ENCODE measurements at places on chromosomes 2 and 18.

DNA sequence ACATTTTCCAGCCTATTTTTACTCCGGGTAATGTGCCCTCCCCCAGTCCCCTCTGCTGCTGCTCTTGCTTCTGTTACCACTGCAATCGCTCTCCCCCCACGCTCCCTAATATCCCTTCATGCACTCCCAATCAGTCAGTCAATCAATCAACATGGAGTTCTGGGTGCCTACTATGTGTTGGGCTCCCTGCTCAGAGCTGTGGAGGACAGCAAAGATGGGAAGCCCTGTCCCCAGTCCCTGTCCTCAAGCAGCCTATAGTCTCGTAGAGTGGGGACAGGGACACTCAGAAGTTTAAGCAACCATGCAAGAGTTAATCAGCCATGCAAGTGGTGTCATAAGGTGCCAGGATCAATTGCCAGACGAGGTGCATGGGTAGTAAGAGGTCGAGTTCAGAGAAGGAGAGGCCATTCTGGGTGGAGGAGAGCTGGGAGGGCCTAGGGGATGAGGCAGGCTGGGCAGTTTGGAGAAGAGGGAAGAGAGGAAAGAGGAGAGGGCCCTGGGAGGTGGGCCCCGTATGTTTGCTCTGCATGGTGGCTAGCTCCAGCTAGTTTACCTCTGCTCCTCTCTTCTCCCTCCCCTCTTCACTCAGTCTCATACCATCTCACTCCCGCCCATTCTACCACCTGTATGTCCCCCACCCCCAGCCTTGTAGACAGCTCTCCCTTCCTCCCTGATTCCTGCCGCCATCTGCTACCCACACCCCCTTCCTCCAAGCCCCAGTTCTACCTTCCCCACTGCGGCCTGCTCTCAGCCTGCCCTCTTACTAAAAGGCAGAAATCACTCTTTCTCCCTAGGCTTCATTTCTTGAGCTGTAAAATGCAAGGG is 3.9 kb downstream of the ASIC4 start:
- DNase-seq: no peak

- DNase-seq: no peak
These were observed 1.0 kb downstream of the HOXD9 start for GRCh38 chr2:176123411-176124109.

- DNase-seq: no peak
These were observed 103.1 kb downstream of the GPD2 start for GRCh38 chr2:156539086-156539860.

GRCh38 chr2:126719833-126720351 is 63.9 kb downstream of the GYPC start:
- no peak for DNase-seq

DNA sequence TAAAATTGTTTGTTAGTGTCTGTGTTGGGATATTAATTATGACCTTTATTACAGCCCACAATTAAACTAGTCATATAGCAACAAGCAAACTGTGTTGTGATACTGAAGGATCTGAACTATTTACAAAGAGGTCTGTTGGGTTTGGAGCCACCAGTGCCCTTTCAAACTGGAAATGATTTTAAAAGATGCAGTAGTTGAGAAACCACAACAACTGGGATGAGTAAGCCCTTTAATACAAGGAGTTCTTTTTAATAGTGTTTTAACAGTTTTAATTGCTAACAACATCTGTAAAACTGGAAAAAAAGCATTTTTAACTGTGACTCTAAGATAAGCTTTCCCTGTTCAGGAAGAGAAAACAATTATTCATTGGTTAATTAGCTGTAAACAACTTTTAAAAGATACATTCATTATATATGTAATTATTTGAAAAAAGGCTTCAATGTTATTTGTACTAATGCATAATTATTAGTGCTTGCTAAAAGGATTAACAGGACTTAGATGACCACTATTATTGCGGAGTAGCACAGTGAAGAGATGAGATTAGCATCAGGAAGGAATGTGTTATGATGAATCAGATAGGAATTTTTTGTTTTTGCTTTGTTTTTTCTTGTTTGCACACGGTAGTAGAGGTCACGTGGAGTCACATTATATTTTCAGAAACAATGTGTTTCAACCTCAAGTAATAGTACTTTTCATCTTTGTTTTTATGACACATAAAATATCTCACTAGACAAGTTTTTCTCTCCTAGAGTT is 392.7 kb upstream of the FANCL start:
- DNase-seq: no peak

DNA sequence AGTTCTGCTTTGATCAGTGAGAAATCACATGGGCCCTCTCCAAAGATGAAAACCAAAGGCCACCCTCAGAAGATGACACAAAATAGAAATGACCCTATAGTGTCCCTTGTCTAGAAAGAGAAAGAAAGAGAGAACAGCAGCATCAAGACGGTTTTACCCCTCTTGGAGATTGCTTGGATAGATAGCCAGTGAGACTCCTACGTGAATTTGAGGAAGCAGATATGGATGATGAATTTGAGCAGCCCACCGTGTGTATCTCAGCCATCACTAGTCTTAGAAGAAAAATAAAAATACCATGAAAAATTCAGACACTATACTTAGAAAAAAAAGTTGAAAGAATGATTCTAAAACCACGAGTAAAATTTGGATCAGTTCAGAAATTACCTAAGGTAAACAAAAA is 329.1 kb upstream of the CNTNAP5 start:
- no peak for DNase-seq

DNA sequence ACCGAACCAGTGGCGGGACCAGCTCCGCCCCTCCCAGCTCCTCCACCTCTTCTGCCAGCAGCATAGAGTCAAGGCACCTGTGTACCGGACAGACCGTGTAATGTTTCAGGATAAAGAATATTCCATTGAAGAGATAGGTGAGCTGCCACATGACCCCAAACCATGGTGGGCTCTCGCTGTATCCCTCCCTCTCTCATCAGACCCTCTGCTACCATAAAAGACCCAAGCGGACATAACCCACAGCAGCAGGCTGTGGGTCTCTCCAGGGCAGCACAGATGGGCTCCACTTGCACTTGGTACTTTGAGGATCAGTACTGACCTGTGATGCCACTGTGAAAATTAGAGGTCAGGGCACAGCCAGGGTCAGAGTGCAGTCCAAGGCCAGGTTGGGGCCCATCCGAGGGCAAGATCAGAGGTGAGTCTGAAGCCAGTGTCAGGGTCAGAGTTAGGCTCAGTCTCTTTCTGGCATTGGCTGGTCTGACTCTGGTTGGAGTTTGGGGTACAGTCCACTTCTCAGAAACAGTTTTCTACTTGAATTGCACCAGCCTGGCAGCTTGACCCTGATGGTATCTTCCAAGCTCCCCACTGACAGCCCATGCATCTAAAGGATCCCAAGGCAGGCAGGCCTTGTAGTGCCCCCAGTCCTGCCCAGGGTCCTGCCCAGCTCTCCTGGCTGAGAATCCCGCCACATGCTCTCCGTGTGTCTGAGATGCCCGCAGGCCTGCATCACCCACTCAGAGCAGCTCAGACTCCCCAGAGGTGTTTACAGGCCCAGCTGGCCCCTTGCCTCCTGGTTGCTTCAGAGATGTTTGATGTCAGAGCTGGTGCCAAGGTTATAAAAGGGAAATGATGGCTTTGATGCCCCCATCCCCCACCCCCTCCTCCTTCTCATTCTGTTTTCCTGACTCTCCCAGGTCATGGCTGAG is 212.1 kb downstream of the DYSF start:
- no peak for DNase-seq

DNA sequence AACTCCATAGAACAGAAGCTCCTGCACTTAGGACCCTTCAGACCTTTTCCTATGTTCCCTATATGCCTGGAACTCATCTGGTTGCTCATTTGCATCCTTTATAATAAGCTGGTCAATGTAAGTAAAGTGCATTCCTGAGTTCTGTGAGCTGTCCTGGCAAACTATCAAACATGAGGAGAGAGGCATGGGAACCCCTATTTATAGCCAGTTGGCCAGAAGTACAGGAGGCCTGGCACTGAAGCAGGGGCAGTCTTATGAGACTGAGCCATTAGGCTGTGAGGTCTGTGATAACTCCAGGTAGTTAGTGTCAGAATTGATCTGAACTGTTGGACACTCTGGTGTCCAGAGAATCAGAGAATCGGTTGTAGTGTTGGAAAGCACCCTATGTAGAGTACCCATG is 88.4 kb downstream of the EHD3 start:
- no peak for DNase-seq

- DNase-seq: no peak
These were observed 29.9 kb upstream of the RMDN2 start for GRCh38 chr2:37895140-37895539.

DNA sequence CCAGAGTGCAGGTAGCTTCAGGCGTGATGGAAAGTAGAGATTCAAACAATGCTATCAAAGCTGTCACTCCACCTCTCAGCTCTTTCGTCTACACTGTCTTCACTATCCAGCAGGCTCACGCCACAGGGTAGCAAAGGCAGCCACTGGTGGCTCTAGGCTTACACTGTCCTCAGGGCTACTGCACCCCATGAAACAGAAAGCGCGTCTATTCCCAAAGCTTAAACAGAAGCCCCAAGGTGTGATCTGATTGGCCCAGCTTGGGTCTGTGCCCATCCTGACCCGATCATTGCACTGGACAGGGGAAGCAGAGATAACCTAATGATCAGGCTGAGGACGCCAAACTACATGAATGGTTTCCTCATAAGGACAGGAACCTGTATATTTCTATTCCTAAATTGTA is 100.1 kb downstream of the PDCL3 start:
- DNase-seq: no peak

- DNase-seq: no peak
These were observed 76.2 kb downstream of the CHRNA1 start for GRCh38 chr2:174688079-174688478.

DNA sequence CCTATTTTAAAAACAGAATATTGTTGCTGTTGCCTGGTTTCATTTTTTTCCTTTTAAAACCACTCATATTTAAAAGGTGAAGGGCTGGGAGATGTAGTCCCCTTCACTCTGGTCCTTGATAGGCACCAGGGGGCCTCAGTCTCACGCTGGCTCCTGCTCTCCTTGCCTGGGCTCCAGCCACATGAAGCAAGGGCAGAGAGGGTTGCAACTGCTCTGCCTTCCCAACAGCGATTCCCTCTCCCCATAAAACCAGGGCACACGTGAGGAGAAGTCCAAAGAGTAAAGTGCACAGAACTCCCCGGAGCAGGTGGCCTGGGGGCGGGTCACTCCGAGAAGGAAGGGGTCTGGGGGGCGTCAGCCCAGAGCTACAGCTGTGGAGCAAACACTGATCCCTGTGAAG is 12.8 kb downstream of the TMEM127 start:
- no peak for DNase-seq

DNA sequence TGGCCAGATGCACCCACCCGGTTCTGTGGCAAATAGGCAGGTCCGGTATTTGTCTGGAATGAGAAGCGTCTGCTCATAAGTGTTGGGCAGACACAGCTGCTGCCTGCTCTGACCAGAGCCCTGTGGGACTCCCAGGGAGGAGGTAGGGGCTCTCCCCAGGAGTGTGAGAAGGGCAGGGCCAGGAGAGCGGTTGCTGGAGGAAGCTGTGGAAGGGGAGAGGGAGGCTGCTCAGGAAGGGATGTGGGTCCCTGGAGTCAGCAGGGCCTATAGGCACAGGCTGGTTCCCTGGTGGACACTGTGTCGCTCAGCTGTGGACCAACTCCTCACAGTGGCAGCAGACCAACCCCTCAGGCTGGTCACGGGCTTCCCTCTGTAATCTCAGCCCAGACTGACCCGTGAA is 109.2 kb downstream of the DYSF start:
- DNase-seq: no peak

GRCh38 chr2:25342372-25343186 is 854 bp upstream of the DNMT3A start:
- peak; percentile 71 for DNase-seq

DNA sequence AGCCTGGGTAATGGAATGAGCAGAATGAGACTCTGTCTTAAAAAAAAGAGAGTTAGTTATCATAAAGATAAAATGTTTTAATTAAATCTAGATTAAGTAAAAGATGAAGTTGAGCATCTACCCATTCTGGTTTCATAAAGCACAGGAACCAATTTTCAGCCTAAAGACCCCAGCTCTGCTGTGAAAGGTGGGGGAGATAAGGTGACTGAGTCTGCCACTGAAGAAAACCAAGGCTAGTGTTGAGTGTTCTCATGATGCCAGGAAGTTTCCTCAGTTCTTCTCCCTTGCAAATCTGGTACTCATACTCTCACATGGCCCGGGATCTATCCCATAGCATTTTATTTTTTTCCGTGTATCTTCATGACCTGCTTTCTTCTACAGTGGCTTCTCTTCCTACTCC is 10.4 kb upstream of the CXCR4 start:
- no peak for DNase-seq

DNA sequence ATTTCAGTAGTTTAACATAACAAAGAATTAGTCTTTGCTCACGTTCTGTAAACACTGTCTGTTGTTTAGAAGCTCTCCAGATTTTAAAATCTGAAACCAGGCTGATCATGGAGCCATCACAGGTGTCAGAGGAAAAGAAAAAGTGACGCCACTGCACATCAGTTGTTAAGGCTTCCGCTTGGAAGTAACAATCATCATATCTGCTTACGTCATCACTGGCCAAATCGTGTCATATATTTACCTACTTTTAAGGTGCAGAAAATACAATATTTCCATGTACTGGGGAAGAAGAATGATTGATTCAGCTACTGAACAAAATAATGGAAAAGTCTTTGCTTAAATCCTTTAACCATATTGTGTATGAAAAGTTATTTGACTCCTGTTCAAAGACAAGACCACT is 382.6 kb upstream of the MC4R start:
- no peak for DNase-seq

- no peak for DNase-seq
These were observed 1.4 kb downstream of the REEP1 start for GRCh38 chr2:86335865-86336674.

DNA sequence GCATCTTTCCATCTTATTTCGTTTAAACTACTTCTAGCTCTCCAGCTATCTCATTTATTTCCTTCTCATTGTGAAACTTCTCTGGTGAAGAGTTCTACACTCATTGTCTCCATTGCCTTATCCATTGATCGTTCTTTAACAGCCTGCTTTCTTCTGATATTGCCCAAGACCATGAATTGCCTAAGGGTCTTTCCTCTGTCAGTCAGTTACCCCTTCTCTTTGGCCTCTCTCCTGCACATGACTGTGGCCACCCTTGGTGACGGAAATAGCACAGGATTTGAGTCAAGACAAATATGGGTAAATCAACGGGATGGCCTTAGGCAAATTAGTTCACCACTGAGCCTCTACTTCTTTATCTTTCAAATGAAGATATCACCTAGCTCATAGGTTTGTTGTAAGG is 26.6 kb downstream of the NHEJ1 start:
- DNase-seq: no peak

DNA sequence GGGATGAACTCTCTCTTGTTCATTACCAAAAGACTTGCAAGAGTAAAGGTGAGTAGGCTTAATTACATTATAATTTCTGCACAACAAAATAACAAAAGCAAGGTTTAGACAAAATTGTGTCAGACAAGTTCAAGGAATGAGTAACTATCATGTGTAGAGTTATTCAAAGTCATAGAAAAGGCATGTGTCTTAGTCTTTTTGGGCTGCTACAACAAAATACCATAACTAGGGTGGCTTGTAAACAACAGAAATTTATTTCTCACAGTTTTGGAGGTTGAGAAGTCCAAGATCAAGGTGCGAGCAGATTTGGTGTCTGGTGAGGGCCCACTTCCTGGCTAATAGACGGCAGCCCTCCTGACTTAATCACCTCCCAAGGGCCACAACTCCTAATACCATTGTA is 37.6 kb downstream of the IL1R2 start:
- no peak for DNase-seq

GRCh38 chr2:33810046-33810835 is 211.1 kb upstream of the FAM98A start:
- DNase-seq: no peak
